ENCODE measurements at places on chromosomes 12 and 14.

GRCh38 chr14:68266998-68267397, 447.4 kb downstream of the RAD51B start:
- no peak for DNase-seq

- peak; percentile 43 for DNase-seq
Measured at GRCh38 chr14:34461334-34462131, 507 bp downstream of the SPTSSA start.

DNA sequence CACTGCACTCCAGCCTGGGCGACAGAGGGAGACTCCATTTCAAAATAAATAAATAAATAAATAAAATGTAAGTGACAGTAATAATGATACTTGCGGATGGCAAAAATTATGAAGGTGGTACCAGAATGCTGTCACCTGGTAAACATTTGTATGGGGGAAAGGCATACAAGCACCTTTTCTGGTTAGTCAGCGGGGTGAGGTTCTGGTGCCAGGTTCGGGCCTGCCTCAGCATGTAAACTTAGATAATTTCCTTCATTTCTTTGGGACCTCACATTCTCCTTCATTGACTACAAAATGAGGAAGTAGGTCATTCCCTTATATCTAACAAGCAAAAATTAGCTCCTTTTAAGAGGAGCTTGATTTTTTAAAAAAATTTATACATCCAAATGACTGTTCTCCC, 10.8 kb downstream of the VTI1B start:
- no peak for DNase-seq

- no peak for DNase-seq
Measured at GRCh38 chr12:123363390-123363739, 1.3 kb downstream of the SBNO1 start.

GRCh38 chr14:21347201-21347600, 36.6 kb downstream of the SUPT16H start:
- no peak for DNase-seq
